ENCODE measurements at places on chromosomes 2 and 18. TPM values are rescaled to one million over a fixed set of nuclear protein-coding genes. Genes with fewer than 3 reads are reported as not detected.

DNA sequence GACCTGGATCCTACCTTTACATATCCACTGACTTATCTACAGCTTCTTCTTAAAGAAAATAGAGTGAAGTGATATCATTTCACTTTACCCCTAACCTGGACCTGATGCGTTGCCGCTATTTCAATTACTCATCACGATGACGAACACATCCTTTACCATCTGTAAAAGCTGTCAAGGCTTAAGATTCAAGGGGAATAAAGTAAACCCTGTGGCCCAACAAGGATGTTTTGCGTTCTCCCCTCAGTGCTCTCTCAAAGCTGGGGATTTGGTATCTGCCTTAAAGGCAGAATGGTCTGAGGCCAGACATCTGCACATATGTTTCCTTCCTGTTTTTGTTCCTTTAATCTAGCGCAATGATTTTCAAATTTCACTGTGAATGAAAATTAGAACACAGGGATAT, 100.1 kb upstream of the KLF7 start:
- DNase-seq: no peak

DNA sequence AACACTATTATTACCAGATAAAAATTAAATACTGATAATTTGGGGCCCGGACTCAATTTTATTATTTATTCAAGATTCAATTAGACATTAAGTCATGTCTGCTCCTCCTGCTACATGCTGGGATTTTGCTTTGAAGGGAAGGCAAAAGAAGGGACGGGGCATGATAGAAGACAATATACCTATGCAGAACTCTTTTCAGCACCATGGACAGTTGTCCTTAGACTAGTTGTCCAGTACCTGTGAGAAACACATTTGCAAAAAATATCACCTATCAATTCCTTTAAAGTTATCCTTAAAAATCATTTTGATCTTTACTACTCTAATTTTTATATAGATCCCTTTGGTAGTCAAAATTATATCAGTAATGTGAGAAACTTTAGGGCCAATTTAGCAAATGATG, 100.2 kb upstream of the SULT1C3 start:
- peak; percentile 10 for DNase-seq

DNA sequence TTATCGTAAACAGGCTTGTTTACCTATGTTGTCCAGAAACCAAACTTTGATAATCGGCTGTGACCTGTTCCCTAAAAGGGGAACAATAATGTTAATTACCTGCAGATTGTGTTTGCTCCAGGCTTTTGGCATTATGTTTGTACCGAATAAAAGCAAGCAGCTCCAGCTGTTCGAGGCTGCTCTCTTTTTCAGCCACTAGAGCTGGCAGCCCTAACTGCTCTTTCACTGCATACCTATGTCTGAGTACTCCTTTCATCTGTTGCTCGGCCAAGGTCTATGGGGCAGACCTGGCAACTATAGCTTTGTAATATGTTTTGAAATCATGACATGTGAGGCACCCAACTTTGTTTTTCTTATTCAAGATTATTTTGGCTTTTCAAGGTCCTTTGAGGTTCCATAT, 77.8 kb upstream of the EHBP1 start:
- no peak for DNase-seq

DNA sequence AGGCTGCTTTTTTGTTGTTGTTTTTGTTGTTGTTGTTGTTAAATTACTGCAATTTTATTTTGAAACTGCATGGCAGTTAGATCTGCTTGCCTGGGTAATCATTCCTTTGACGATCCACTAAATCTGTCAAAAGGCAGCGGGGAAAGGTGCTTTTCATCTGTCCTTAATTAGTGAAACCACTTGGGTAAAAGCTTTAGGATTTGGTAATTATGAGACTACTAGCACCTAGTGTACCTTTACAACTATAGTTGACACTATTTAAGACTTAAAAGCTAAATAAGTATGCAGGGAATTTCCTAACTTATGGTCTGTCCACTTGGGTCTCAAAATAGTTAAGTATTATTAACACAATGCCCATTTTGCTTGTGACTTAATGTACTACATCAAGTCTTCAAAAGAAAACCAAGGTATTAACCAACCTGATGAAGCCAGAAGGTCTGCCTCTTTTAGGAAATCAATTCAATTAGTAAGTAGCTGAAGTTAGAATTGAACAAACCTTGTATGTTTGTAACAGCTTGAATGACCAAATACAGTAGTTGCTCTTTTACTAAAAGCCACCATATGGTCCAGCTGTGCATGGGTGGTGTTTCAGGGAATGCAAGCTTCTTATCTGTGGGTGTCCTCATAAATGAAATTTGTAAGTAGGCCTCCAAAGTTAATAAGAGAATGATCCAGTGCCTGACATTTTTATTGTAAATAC, 44.8 kb downstream of the NAB1 start:
- DNase-seq: no peak

DNA sequence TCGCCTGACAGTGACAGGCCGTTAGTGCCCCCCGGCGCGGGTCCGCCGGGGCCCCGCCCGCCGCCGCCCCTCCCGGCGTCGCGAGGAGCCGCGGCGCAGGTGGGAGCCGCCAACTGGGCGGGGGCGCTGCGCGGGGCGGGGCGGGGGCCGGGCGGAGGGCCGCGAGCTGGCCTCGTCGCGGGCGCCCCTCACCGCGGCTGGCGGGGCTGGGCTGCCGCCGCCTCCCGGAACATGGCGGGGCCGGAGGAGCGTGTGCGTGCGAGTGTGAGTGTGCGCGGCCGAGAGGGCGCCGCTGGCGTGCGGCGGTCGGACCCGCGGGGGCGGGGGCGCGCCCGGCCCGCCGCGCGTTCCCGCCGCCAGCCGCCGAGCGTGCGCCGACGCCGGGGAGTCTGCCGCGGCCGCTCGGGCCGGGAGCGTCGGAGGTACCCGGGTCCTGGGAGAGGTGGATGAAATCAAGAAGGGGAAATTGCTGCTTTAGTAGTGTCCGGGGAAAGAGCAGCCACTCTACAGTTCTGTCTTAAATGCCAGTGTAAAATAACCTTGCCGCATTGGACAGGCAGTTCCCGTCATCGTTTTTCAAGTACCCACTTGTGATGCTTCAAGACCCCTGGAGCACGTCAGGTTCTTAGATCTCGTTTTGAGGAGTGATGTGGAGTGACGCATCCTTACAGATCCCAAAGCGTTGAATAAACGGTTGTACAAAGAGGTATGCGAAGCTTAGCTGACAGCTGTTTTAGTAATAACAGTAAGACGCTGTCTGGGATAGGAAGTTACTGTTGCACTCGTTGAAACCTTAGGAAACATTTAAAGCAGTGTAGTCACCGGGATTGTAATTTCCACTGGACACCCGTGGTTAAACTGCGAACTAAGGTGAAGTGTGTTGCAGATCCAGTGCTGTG, 836 bp downstream of the ANKRD12 start:
- peak; percentile 90 for DNase-seq

DNA sequence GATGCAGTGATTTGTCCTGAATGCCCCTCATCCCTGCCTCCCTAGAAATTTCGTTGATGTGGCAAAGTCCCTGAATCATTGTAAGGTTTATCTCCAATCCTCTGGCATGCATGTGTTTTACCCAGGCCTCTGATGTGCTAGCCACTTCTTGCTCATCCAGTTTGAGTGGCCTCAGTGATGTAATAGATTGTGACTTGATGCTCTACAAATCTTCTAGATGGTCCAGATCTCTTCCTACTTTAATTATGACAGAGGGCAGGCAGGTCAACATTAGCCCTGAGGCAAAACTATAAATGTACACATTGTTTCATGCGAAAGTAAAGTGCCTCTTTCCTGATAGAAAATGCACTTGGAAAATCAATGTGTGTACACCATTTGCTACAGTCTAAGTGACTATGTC, 54.5 kb downstream of the LONRF2 start:
- DNase-seq: no peak

- no peak for DNase-seq
Measured at GRCh38 chr18:69205925-69206324, 194.8 kb upstream of the DOK6 start.

DNA sequence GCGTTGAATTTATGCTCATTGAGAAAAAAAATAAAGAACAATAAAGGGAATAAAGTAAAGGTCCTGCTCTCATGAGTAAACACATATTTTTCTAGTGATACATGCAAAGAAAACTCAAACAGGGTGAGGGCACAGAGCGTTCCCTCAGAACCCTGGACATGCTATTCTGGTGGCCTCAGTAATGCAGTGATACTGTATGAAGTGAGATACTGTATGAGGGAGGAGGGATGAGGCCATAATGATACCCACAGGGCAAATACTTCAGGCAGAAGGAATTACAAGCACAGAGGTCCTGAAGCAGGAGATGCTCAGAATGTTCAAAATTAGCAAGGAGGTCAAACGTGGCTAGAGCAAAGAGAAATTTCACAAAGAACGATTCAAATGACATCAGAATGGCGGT, 28.4 kb upstream of the RNU4ATAC start:
- DNase-seq: peak; percentile 89

The UBR3 gene
- total RNA-seq: 26.3 TPM

The TNS1 gene
- 47.8 TPM for total RNA-seq

The SP140 gene
- total RNA-seq: 0.34 TPM

The FLACC1 gene
- total RNA-seq: 1.3 TPM

The ZC3H8 gene
- 3.4 TPM for total RNA-seq
